ENCODE measurements at places on chromosomes 5 and 9.

DNA sequence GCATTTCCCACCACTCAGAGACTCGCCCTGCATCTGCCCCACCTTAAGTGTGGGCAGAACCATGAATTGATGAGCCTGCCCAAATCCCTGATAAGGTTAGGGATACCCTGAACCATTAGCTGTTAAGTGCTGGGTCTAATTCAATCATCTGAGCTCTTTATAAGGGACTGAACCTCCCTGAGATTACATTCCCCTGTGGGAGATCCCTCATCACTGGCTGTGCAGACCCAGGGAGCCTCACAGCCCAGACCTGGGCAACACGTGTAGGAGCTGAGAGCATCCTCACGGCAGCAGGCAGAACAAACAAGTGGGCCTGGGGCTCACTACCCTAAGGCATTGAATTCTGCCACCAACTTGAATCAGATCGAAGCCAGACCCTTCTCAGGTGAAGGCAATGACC is 585 bp upstream of the TAF11L2 start:
- DNase-seq = no peak

- no peak for DNase-seq
Measured at GRCh38 chr5:97078958-97079743, 63.3 kb downstream of the LIX1 start.

DNA sequence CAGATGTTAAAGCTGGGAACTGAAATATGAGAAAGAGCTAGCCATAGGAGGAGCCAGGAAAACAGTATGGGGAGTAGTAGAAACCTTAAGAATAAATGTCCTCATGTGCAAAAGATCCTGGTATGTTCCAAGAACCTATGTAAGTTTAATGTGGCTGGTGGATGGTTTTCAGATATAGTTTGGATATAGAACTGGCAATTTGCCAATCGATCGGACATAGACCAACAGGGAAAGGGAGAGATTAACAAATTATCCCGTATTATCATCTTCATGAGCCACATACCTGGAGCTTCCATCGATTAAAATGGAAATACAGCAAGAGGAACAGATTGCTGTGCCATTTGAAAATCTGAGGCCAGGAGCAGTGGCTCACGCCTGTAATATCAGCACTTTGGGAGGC is 388.7 kb downstream of the PRELID2 start:
- no peak for DNase-seq

GRCh38 chr9:20307621-20308020 is 314.7 kb downstream of the MLLT3 start:
- DNase-seq = no peak

DNA sequence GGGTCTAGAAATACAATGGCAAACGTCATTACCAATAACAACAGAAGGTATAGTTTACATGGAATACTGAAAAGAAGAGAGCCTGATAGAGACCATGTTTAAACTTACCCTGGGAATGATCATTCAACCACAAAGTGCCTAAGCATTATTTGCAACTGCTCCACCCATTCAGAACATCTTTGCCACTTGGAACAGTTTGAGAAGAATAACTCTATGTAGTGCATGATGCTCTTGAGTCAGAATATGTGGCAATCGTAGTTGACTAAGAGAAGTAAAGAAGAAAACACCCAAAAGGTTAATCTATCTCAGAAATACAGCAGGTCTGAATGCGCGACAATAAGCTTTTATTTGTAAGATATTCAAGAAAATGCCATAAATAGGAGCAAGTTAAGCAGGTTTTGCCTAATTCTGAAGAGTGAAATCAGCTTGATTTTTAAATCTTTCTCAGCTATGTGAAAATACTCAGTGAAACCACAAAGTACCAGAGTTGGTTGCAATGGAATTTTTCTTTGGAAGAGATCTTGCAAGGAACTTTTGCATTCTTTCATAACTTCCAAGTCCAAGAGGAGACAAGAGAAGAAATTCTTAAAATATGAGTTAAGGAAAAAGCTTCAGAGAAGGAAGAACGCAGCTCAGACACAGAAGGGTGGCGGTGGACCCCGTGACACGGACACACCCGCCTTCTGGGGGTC is 64.3 kb downstream of the HABP4 start:
- peak; percentile 70 for DNase-seq
